Pancreas (tissue), 10 donors: ENCODE measurements at places on chromosomes 12 and 14. TPM values are rescaled to one million over a fixed set of nuclear protein-coding genes. Genes with fewer than 3 reads are reported as not detected.

DNA sequence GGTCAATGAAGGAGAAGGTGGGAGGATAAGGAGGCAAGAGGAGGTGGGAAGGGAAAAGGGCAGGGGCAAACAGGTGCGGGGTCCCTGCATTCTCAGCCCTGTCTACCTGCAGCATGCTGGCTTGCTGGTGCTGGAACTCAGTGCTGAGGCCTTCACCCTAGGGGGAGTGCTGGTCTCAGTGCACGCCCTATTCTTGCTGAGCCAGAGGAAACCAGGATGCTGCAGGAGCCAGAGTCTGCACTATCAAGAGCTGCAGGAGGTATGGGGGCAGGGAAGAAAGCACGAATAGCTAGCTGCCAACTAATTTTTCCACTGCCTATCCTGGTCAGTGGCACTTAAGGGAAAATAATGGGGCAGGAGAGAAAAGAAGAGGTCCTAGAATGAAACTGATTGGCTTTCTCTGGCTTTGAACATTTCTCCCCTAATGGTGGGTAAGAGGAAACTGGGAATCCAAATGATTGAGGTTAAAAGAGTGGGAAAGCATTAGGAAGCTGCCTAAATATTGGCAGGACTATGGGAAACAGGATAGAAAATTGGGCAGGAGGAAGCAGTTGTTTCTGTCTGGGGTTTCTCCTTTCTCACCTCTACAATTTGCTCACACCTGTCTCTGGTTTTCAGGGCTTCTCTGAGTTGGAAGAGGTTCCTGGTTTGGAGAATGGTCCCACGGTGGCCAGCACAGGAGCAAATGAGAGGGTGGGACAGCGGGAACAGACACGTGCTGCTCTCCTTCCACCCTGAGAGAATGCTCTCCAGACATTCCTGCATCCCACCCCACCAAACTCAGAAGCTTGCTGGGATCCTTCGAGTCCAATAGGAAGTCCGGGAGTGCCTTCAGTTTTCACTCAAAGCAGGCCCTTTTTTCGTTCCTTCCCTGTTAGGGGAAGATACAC is 1.9 kb downstream of the TMEM253 start:
- DNase-seq, result no peak

GRCh38 chr12:54232790-54233189 is 44.0 kb upstream of the SMUG1 start:
- no peak for DNase-seq

The PUS7L gene
- total RNA-seq, result 6.7 TPM

DNA sequence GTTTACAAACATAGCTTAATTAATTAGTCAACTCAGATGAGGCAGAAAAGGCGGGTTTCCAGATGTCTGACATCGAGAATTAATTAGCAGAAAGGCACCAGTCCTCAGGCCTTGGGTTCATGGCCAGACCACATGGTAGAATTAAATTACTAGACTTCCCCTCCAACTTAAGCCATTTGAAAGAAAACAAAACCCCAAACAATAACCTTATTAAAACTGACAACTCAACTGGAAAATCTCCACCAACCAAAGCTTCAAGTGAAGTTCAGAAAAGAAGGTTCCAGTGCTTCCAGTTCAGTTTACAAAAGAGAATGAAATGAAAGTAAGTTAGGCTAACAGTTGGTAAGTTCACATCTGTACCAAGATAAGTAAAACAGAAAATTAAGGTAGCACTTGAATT is 349.5 kb downstream of the GRIN2B start:
- no peak for DNase-seq

The TM9SF1 gene
- total RNA-seq, result 38.5 TPM

GRCh38 chr14:88227693-88228092 is 95.4 kb downstream of the KCNK10 start:
- DNase-seq, result no peak

The C12orf76 gene
- total RNA-seq, result 5.9 TPM

DNA sequence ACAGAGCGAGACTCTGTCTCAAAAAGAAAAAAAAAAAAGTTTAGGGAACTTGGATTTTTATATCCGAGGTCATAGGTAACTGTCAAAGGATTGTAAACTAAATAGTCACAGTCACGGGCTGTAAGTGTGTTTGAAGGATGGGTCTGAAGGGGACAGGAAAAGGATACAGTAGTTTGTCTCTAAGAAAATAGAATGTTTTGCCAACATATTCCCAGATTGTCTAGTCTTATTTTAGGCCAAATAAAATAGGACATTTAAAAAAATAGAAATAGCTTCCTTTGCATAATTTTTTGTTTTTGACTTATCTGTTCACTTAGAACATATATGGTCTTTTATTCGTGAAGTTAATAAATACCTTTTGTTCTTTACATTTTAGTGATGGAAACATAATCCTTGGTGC is 24.2 kb upstream of the REP15 start:
- no peak for DNase-seq

DNA sequence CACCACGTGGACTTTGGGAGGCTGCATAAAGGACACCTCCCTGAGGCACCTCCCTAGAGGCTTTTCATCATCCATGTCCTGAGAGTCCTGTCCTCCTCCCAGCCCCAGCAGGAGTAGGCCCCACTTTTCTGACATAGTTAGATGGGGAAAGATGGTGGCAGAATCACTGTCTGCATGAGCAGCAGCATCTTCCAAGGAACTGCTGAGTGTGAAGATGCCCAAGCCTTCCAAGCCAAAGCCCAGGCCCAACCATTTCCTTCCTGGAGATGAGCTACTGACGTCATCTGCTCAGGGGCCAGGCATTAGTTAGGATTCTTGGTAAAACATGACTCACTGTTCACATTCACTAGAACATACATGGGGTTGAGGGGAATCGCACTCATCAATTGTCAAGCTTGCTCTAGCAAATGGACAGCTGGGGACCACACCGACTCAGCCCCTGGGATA is 37.3 kb downstream of the VDR start:
- no peak for DNase-seq

The CEBPE gene
- not detected for total RNA-seq

The IL23A gene
- 0.32 TPM for total RNA-seq

DNA sequence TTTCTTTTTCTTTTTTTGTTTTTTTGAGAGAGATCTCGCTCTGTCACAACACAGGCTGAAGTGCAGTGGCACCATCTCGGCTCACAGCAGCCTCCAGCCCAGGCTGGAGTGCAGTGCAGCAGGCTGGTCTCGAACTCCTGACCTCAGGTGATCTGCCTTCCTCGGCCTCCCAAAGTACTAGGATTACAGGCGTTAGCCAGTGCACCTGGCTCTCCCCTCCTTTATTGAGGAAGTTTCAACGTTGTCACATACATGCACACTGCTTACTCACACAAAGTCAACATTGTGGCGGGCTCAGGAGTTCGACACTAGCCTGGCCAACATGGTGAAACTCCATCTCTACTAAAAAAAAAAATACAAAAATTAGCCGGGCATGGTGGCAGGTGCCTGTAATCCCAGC is 32.0 kb downstream of the EAPP start:
- DNase-seq, result no peak

The CD163 gene
- 14.0 TPM for total RNA-seq

GRCh38 chr12:1811948-1812291 is 8.4 kb upstream of the LRTM2 start:
- DNase-seq, result no peak

- DNase-seq, result no peak
Observed at GRCh38 chr14:35287431-35288013, 4.7 kb upstream of the PSMA6 start.

DNA sequence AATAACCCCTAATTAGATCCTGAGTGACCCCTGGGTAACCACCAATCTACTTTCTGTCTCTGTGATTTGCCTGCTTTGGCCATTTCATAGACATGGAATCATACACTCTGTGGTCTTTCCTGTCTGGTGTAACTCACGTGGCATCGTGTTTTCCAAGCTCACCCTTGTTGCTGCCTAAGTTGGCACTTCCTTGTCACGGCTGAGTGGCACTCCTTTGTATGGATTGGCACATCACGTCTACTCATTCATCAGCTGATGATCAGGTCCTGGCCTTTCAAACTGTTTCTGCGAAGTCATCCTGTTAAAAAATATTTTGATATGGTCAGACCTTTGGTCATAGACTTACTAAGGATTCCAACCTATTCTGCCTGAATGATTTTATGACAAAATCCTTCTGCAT is 87.7 kb downstream of the GLT1D1 start:
- no peak for DNase-seq

The POTEM gene
- total RNA-seq, result not detected

The KRT85 gene
- total RNA-seq, result not detected

- DNase-seq, result no peak
Observed at GRCh38 chr14:61420326-61420725, 98.9 kb downstream of the PRKCH start.

The ZDHHC22 gene
- not detected for total RNA-seq

GRCh38 chr12:56014205-56014604 is 6.6 kb upstream of the IKZF4 start:
- DNase-seq, result no peak

The PELI2 gene
- total RNA-seq, result 32.3 TPM

The LMNTD1 gene
- total RNA-seq, result not detected

DNA sequence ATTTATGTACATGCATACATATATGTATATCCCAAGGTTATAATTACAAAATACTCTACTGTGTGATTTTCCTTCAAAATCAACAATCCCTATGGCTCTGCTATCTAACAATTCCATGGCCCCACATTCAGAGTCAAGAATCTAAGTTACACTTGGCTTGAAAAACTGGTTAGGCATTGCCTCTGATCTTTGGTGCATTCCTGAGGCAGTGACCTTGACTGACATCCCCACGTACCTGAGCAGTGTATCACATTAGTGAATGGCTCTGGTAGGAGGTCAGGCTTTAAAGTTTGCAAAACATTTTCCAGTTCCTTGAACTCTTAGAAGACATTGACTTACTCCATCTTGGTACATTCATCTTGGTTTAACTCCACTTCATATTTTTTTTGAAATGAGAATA is 8.5 kb upstream of the STON2 start:
- DNase-seq, result no peak

The UNC119B gene
- total RNA-seq, result 17.4 TPM

GRCh38 chr14:22071006-22071405 is 397.4 kb upstream of the OR4E1 start:
- DNase-seq, result no peak

DNA sequence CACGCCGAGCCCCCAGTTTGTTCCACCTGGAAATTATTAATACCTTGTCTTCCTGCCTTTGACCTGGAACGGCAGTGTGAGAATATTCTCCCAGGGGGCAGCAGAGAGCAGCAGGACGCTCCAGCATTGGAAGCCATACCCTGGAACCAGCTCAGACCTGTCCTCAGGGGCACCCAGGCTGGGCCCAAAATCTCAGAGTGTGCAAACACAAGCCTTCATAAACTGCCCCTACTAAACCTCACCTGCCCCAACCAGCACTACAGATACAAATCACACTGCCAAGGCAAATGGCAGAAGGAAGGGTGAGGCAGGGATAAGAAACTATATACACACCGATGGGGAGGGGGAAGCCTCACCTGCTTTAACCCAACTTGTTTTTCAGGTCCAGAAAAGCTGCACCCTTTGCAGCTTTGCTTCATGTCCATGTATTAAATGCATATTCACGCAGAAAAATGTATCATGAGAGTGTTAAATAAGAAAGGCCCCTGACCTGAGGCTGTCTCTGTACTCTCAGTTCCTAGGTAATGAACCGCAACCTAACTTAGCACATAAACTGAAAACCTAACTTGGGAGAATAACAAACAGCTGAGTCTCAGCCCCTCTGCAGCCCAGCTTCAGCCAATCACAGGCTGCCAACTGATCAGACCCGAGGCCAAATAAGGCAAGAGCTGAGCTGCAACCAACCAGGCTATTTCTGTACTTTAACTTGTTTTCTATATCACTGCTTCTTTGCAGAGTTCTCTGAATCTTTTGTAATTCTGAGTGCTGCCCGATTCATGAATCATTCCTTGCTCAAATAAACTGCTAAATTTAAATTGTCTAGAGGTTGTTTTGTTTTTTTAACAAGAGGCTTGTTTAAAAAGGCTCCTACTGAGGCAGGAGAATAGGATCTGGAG is 130.1 kb downstream of the SPTSSA start:
- DNase-seq, result peak; percentile 62

GRCh38 chr12:91639327-91639726 is 456.7 kb upstream of the DCN start:
- no peak for DNase-seq
